ENCODE measurements at places on chromosomes 5 and 9. TPM values are rescaled to one million over a fixed set of nuclear protein-coding genes. Genes with fewer than 3 reads are reported as not detected.
A peak's percentile ranks its signal among the peaks of the same experiment; 100 is the strongest.

Gene SLCO6A1
- total RNA-seq = not detected

DNA sequence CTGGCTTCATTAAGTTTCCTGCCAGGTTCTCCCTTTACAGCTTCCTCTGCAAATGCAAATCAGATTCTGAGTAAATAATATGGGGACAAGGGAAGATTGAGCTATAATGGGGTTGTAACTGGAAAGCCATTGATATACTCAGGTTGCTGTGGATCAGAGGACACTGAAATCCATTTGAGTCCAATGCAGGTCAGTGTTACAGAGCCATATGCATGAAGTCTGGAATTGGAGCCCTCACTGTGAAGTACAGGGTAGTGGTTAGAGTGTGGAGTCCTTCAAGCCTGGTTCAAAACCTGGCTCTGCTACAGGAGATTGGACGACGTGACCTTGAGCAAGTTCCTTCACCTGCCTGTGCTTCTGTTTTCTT is 48.7 kb downstream of the TIMD4 start:
- peaks cover 41% of the 10 kb centered on the region for H3K4me1 ChIP-seq
- peak overlapping the region; percentile 86 for H3K27ac ChIP-seq
- H3K27me3 ChIP-seq = no peaks in the 10 kb centered on the region
- no peak for DNase-seq
- peaks cover 14% of the 10 kb centered on the region for H3K36me3 ChIP-seq

- no peaks in the 10 kb centered on the region for H3K27me3 ChIP-seq
- no peaks in the 10 kb centered on the region for H3K4me1 ChIP-seq
- no peak overlapping the region for H3K4me3 ChIP-seq
- H3K36me3 ChIP-seq = no peaks in the 10 kb centered on the region
These were observed 265.2 kb downstream of the MAT2B start for GRCh38 chr5:163770625-163771024.

- no peak for DNase-seq
- H3K36me3 ChIP-seq = no peaks in the 10 kb centered on the region
- no peak overlapping the region for H3K4me3 ChIP-seq
- no peak overlapping the region for H3K27ac ChIP-seq
These were observed 30.8 kb upstream of the ALDH1A1 start for GRCh38 chr9:72983512-72984225.

All from activated CD4-positive, alpha-beta memory T cell treated with anti-CD3 and anti-CD28 coated beads for 36 hours (primary cell).